ENCODE measurements at places on chromosomes 16 and 17. TPM values are rescaled to one million over a fixed set of nuclear protein-coding genes. Genes with fewer than 3 reads are reported as not detected.

The CRK gene
- 75.7 TPM for total RNA-seq

The UBFD1 gene
- total RNA-seq: 51.9 TPM

The FBXO31 gene
- total RNA-seq: 20.1 TPM

The OR4D1 gene
- total RNA-seq: 0.02 TPM

The LITAF gene
- 214 TPM for total RNA-seq

The TAOK1 gene
- 18.4 TPM for total RNA-seq

The IL34 gene
- total RNA-seq: 0.74 TPM

The SKAP1 gene
- 0.08 TPM for total RNA-seq

The CCDC144A gene
- total RNA-seq: 1.4 TPM

The SPNS3 gene
- total RNA-seq: not detected

The RTN4RL1 gene
- 3.4 TPM for total RNA-seq

The KNOP1 gene
- 49.9 TPM for total RNA-seq

The LGALS9B gene
- not detected for total RNA-seq

The PNMT gene
- total RNA-seq: not detected

The CBX8 gene
- total RNA-seq: 20.9 TPM

The JPH3 gene
- 1.9 TPM for total RNA-seq

The CCL5 gene
- 2.0 TPM for total RNA-seq

The MEOX1 gene
- not detected for total RNA-seq

The SLC12A3 gene
- total RNA-seq: not detected

The KRTAP3-1 gene
- total RNA-seq: not detected

The KRTAP2-3 gene
- 0.12 TPM for total RNA-seq

The VAT1L gene
- not detected for total RNA-seq

The PABPN1L gene
- total RNA-seq: not detected

The TMEM92 gene
- 26.9 TPM for total RNA-seq

The MCRIP1 gene
- 87.6 TPM for total RNA-seq

The VPS25 gene
- total RNA-seq: 127 TPM

The STX1B gene
- total RNA-seq: 1.8 TPM

The CD300E gene
- total RNA-seq: not detected

The ZNF385C gene
- 0.24 TPM for total RNA-seq

The SCARF1 gene
- total RNA-seq: 0.16 TPM

The C17orf50 gene
- total RNA-seq: 0.24 TPM

The TMEM11 gene
- total RNA-seq: 70.0 TPM

The KCNH4 gene
- total RNA-seq: 0.43 TPM

The SLC26A11 gene
- 16.2 TPM for total RNA-seq

The COPZ2 gene
- 12.8 TPM for total RNA-seq

The CCL7 gene
- 0.45 TPM for total RNA-seq

The AIPL1 gene
- total RNA-seq: not detected

The TMIGD1 gene
- total RNA-seq: not detected

The IRX6 gene
- not detected for total RNA-seq

The FKBP10 gene
- 108 TPM for total RNA-seq

The P2RX5 gene
- total RNA-seq: 23.6 TPM

The CCDC154 gene
- 0.57 TPM for total RNA-seq

The TMEM114 gene
- not detected for total RNA-seq

The PIK3R5 gene
- total RNA-seq: not detected

The OR1F1 gene
- 0.59 TPM for total RNA-seq

The RNF222 gene
- not detected for total RNA-seq

The USP43 gene
- 5.1 TPM for total RNA-seq

The FOXC2 gene
- total RNA-seq: 2.0 TPM

The PLXDC1 gene
- total RNA-seq: 0.81 TPM

Data from A549 treated with DMSO at 1 μM for 4 hours (cell line).